HCT116 (cell line): ENCODE measurements at places on chromosomes 6 and 20. TPM values are rescaled to one million over a fixed set of nuclear protein-coding genes. Genes with fewer than 3 reads are reported as not detected.

- no peak overlapping the region for H3K4me3 ChIP-seq
- H3K36me3 ChIP-seq = no peaks in the 10 kb centered on the region
- H3K4me1 ChIP-seq = peaks cover 5% of the 10 kb centered on the region
- DNase-seq = peak; percentile 12
- H3K27ac ChIP-seq = no peak overlapping the region
Observed at GRCh38 chr6:36314221-36315014, 22.3 kb downstream of the BNIP5 start.

- H3K4me3 ChIP-seq = no peak overlapping the region
- no peaks in the 10 kb centered on the region for H3K36me3 ChIP-seq
- no peak overlapping the region for H3K27ac ChIP-seq
- no peaks in the 10 kb centered on the region for H3K27me3 ChIP-seq
Observed at GRCh38 chr6:140256248-140256647, 881.8 kb upstream of the CITED2 start.

DNA sequence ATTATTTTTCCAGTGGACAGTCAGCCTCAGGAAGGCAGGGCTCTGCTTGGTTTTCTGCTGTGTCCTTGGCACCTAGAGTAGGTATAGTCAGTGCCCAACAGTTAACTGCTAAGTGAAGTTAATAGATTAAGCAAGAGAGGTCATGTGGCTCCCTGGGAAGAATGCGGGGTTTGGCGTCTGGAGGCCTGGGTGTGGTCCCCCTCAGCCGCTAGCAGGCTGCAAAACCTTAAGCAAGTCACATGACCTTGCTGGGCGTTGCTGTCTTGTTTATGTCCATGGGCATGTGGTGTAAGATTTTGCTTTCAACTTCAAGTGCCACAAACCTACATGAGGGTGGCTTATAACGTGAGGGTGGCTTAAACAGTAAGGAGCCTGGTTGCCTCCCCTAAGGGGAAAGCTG, 75.5 kb upstream of the SCP2D1 start:
- DNase-seq = no peak
- no peaks in the 10 kb centered on the region for H3K4me1 ChIP-seq
- H3K36me3 ChIP-seq = no peaks in the 10 kb centered on the region

DNA sequence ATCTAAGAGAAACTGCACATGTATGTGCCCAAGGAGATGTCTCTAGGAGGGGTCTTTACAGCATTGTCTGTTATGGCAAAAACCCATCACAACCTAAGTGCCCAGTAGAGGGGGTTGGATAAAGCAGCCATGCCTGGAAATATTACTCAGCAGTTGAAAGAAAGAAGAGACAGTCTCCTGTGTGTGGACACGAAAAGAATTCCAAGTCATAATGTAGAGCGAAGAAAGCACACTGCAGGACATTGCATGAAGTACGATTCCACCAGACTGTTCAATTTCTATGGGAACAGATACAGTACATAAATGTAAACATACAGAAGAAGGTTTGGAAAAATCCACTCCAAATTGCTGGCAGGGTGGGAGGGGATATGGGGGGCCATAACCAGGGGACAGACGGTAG, 7.3 kb upstream of the TGM2 start:
- H3K4me1 ChIP-seq = peaks cover 36% of the 10 kb centered on the region
- no peaks in the 10 kb centered on the region for H3K27me3 ChIP-seq
- no peak overlapping the region for H3K4me3 ChIP-seq
- no peak for DNase-seq
- H3K27ac ChIP-seq = no peak overlapping the region

DNA sequence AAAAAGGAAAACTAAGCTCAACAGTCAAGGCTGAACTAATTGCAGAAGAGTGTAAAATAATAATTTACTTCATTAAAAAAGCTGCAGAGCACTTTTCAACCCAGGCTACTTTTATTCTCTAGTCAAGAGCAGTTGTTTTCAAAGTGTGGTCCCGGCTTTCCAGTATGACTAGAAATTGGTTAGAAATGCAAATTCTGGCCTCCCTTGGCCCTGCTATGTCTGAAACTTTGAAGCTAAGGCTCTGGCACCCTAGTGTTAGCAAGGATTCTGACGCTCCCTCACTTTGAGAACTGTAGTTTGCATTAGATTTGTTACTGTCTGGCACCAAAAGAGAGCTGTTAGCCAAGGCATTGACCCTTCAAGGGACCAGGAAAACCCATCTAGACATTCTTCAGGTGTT, 9.5 kb upstream of the NXT1 start:
- no peak for DNase-seq
- H3K4me1 ChIP-seq = no peaks in the 10 kb centered on the region
- H3K27me3 ChIP-seq = peaks cover 18% of the 10 kb centered on the region; the same call in 1 of the 2 replicates
- H3K36me3 ChIP-seq = no peaks in the 10 kb centered on the region
- H3K4me3 ChIP-seq = no peak overlapping the region

The EDN1 gene
- 0.22 TPM for total RNA-seq

DNA sequence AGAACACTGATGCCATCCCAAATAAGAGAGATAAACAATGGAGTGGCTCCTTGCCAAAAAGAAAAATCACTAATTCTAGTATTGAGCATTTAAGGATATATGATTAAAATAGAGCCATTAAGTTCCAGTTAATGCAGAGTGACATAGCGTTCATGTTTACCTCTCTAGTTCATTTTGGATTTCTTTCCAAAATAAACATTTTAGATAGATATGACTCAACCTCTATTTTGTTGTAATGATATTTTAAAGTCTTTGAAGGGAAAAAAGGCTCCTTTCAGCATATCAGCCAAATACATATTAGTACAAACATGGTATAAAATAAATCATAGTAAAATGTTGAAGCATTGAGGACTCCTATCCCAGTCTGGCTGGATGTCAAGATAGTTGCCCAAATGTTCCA, 33.4 kb downstream of the RWDD2A start:
- no peak overlapping the region for H3K4me3 ChIP-seq
- peaks cover 10% of the 10 kb centered on the region; the same call in 1 of the 2 replicates for H3K4me1 ChIP-seq

- no peak overlapping the region for H3K27ac ChIP-seq
- no peak for DNase-seq
- no peaks in the 10 kb centered on the region for H3K27me3 ChIP-seq
- no peaks in the 10 kb centered on the region for H3K4me1 ChIP-seq
- no peak overlapping the region for H3K4me3 ChIP-seq
- no peaks in the 10 kb centered on the region for H3K36me3 ChIP-seq
Observed at GRCh38 chr6:51842061-51842803, 245.2 kb downstream of the PKHD1 start.

- H3K27me3 ChIP-seq = no peaks in the 10 kb centered on the region
- DNase-seq = no peak
- no peak overlapping the region for H3K4me3 ChIP-seq
- H3K27ac ChIP-seq = no peak overlapping the region
- H3K36me3 ChIP-seq = no peaks in the 10 kb centered on the region
Observed at GRCh38 chr20:51258582-51259165, 235.8 kb upstream of the KCNG1 start.
